ENCODE measurements at places on chromosomes 13 and 19.

GRCh38 chr19:892243-892893 lies 619 bp downstream of the MED16 start:
- DNase-seq = no peak

DNA sequence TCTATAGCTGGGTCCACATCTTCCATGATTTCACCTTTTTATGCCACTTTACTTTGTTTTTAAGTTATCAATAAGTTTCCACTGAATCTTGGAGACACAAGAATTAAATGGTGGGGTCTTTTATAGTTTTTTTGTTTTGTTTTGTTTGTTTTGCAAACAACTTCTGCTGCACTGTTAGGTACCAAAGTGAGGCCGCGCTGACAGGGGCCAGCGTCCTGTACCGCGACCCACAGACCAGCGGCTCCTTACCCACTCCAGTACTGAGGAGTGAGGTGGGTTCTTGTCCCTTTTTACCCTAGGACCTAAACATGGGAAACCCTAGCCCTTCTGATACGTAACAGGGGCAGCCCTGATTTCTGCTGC lies 75.8 kb upstream of the MCF2L start:
- no peak for DNase-seq

- no peak for DNase-seq
Observed at GRCh38 chr13:28128030-28128429, 10.3 kb upstream of the PAN3 start.

DNA sequence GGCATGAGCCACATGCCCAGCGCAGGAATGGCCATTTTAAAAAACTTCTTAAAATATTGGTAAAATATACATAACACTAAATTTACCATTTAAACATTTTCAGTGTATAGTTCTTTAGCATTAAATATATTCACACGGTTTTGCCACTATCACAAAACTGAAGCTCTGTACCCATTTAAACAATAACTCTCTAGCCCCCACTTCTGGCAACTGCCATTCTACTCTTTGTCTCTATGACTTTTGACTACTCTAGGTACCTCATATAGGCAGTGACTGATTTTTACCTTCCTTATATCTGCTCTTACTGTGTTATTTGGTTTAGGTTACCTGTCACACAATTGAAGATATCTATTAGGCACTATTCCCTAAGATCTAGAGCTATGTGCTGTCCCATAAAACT lies 2.3 kb upstream of the KBTBD7 start:
- DNase-seq = no peak

DNA sequence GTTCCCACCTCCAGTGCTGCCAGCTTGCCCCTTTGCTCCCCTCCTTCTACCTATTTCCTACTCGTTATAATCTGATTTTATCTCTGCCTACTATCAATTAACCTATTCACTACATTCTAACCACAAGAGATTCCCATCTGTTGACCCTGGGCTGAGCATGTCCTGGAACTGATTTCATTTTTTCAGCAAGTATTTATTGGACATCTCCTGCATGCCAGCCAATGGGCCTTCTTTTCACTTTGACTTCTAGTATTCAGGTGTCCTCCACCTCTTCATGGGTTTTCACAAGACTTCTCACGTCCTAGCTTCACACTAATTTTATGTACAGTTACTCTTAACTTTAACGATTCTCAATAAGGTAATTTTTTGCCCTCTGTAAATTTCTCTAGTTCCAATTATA lies 282.7 kb upstream of the KLHL1 start:
- DNase-seq = no peak

DNA sequence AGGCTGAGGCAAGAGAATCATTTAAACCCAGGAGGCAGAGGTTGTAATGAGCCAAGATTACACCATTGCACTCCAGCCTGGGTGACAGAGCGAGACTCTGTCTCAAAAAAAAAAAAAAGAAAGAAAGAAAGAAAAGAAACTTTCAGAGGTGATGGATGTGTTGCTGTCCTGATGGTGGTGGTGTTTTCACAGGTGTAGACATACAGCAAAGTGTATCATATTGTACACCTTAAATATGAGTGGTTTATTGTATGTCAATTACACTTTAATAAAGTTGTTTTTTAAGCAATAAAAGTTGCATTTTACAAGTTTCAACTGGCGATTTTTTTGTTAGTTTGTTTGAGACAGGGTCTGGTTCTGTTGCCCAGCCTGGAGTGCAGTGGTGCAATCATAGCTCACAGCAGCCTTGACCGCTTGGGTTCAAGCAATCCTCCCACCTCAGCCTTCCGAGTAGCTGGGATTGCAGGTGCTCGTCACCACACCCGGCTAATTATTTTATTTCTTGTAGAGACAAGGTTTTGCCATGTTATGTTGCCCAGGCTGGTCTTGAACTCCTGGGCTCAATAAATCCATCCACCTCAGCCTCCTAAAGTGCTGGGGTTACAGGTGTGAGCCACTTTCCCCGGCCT lies 13.5 kb upstream of the INSR start:
- no peak for DNase-seq

DNA sequence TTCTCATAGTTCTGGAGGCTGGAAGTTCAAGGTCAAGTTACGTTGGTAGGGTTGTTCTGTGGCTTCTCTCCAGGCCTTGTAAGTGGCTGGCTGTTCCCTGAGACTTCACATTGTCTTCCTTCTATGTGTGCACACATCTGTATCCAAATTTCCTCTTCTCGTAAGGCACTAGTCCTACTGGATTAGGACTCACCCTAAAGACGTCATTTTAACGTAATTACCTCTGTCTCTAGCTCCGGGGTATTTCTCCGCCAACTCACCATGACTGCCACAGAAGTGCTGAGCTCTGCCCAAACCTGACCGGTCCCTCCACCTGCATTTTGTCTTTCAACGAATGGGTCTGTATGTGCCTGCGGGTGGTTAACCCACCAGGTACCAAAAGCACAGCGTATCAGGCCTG lies 8.7 kb upstream of the SYDE1 start:
- no peak for DNase-seq

GRCh38 chr19:12722566-12723380 lies 959 bp downstream of the TNPO2 start:
- peak; percentile 85 for DNase-seq

DNA sequence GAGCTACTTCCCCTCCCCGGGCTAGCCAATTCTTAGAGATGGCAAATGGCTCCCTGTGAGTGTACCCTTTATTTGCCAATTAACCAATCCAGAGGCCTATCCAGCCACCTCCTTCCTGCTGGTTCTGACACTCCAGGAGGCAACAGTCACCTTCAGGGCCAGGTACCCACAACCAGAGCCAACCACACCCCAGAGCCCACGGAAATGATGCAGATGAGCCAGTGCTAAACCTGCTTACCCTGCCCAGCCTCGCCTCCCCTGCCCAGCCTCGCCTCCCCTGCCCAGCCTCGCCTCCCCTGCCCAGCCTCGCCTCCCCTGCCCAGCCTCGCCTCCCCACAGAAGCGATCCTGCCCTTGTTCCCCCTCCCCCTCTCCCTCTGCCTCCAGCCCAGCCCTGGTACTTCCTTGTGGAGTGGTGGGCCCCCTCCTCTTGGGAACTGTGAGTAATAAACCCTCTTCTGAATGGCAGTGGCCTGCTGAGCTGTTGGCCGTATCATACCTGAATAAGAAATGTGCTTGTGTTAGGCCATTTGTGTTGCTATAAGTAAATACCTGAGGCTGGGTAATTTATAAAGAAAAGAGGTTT lies 173.8 kb upstream of the RNF113B start:
- no peak for DNase-seq

DNA sequence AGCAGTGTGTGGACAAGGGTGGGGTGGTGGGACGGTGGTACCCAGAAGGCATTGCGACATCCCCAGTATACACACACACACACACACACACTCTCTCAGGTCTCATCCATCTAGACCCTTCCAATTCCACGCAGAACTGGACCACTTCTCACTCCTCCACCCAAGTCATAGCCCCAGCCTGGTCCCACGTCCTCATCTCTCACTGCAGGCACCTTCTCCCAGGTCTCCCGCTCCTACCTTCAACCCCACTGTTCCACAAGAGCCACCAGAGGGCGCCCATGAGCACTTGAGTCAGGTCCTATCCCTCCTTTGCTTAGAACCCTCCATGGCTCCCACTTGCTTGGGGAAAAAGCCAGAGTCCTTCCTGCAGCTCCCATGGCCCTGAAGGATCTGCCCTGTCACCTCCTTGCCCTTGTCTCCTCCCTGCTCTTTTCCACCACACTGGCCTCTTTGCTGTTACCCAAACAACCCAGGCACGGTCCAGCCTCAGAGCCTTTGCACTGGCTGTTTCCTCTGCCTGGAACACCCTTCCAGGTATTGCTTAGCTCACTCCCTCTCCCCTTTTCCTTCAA lies 62.6 kb downstream of the IER2 start:
- peak; percentile 58 for DNase-seq

DNA sequence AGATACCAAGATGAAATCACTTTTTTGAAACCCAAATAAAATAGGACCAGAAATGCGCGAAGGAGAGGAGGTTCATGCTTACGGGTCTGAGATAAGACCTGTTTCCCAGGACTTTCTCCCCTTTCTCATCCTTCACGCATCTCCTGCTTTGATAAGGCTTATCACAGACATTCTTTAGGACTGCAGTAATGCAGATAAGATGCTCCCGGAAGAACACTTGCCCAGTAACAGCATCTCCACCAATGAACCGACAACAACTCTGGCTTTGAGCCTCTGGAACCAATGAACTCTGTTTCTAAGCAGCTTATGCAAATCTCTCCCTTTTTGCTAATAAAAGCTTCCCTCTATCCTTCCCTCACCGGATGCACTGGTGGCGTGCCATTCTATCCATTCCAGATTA lies 783.4 kb upstream of the ARGLU1 start:
- no peak for DNase-seq

DNA sequence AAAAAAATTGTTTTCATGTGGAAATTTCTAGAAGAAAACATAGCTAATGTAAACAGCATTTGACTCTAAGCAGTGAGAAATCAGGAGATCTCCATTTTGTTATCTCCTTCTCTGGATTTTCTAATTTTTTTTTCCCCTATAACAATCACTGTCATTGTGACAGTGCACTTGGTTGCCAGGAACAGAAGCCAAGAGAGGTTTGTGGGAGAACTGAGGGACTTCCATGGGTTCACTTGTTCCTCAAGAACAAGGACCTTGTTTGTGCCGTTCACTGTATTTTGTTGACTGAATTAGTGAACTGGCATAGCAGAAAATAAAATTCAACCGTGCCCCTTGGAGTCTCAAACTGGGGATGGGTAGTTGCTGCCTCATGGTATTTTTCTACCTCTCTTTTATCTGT lies 17.1 kb downstream of the SHISA7 start:
- DNase-seq = no peak

DNA sequence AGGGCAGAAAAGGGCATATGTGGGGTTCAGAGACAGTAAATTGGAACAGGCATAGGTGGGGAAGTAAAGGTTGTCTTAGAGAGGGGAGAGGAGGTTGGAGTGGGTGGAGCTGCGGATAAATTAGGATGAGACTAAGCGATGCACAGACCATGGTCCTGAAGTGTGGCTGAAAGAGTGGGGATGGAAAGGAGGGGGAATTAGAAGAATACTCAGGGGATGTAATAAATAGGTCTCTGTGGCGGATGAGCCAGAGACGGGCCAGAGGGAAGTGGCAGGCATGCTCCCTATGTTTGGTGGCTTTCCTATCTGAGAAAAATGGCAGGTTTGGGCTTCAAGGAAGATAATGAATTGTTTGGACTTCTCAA lies 123.4 kb downstream of the OLFM4 start:
- no peak for DNase-seq

DNA sequence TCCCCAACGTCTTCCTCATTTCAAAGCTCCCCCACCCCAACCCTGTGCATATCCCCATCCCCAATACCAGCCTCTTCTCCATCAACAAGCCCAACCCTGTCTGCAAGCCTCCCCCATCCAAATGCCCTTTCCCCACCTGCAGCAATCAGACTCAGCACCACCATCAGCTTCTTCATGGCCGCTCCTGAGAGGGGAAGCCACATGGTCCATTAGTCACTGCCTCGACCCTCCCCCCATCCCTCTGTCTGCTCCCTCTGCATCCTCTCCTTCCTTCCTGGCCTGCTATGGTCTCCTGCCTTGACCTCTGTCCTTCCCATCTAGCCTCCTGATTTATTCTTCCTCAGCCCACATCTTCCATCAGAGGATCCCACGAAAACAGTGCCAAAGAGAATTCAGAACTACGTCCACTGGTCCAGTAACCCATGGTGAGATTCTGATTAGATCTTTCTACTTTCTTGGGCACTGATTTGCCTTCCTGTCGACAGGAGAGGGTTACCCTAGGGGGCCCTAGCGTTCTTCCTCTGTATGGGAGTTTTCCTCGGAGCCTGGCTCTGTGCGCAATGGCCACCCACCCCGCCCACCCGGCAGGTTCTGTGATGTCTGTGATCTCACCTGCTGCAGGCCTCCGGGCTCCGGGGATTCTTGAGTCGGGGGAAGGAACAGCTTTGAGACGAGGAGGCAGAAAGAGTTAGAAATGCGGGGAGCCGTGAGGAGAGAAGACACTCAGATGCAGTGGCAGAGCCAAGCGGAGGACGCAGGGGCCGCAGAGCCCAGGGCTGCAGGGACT lies 1.3 kb downstream of the KLK6 start:
- DNase-seq = no peak

DNA sequence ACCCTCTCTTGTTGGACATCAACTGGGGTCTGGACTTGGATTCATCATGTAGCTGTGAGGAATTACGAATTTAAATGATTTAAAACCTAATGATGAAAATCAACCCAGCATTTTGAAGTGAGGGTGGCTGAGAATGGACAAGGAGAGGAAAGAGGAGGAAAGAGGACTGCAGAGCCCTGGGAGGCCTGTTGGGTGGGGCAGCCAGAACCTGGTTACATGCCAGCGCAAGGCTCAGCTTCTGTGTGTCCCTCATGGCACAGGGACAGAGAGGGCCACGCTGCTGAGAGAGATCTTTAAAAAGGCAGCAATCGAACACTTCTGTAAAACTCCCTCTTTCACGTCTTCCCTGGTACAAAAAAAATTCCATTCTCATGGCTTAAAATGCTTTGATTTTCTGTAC lies 292.7 kb downstream of the MYO16 start:
- no peak for DNase-seq

- no peak for DNase-seq
Observed at GRCh38 chr13:49711218-49711863, 20.1 kb upstream of the EBPL start.

GRCh38 chr13:50617134-50617721 lies 226.3 kb downstream of the DLEU7 start:
- DNase-seq = no peak
